ENCODE measurements at places on chromosomes 6 and 20.

GRCh38 chr6:75272145-75272840 is 12.3 kb downstream of the TMEM30A start:
- no peak for DNase-seq

DNA sequence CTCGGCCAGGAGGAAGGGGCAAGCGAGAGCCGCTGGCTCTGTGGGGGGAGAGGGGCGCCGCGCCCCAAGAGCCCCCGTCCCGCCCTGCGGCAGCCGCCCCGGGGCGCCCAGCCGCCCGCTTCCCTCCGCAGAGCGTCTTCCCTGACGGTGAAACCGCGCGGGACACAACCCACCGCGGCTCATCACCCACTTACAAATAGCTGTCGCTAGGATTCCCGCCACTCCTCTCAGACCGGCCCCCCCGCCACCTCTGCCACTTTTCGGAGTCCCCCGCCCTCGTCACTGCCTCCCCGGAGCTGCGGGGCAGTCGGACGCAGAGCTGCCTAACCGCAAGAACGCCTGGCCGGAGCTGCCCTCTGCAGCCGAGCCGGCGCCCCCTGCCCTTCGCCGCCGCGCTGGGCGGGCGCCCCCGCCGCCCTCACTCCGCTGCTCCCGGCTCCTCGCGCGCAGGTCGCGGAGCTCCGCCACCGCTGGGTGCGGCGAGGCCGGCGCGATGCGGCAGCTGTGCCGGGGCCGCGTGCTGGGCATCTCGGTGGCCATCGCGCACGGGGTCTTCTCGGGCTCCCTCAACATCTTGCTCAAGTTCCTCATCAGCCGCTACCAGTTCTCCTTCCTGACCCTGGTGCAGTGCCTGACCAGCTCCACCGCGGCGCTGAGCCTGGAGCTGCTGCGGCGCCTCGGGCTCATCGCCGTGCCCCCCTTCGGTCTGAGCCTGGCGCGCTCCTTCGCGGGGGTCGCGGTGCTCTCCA is at the start of gene SLC35D3:
Gene SLC35D3 (plus strand): TSS at position 366 of the 749 bp plus-strand sequence. CDS start 128 bp downstream, at position 494.
- DNase-seq, result no peak

GRCh38 chr20:24778585-24779031 is 170.5 kb upstream of the CST7 start:
- no peak for DNase-seq

DNA sequence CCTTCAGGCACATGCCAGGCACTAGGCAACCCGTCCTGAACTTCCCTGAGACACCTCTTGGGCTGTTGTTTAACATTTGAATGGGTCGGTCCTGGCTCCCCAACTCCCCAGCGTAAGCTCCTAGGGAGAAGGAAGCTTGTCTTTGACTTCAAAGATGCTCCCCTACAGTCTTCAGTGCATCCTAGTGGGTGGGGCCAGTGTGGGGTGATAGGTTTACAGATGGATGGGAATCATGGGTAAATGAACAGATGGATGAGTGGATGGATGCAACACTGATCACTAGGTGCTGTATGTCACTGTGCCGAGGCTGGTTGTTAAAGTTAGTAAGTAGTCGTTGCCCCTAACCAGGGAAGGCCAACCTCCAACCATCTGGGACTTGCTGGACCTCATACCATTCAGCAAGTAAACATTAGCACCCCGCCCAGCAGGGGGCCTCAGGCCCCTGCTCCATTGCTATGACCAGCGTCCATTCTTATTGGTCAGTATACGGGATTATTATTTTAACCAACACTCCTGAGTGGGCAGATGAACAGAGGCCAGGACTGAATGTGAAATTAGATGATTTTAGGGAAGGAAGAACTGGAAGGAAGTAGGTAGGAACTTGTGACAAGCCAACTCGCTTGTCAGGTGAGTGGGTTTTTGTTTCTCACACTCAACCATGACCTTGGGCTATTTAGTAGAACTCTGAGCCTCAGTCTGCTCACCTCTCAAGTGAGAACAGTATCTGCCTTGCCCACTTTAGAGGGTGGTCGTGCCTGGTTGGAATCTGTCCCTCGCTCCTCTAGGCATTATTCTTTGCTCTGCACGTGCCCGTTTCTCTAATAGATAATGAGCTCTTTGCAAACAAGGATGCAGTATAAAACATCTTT is 82.9 kb upstream of the FOXP4 start:
- no peak for DNase-seq

GRCh38 chr20:25063981-25064380 is 6.0 kb upstream of the ACSS1 start:
- DNase-seq, result no peak

DNA sequence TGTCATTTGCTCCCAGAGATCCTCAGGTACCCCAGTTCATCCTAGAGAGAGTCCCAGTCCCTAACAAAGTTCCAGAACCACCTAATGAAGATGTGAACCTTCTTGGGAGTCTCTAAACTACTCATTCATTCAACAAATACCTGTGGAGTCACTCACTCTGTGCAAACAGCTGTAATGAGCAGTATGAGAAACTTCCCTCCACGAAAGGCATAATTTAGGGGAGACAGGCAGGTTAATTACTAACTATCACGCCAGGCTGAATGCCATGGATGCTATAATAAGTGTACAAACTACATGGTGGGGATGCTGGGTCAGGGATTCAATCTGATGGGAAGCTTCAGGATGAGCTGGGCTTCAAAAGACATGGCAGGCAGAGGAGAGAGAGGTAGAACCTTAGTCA is 70.1 kb upstream of the AFDN start:
- DNase-seq, result no peak

DNA sequence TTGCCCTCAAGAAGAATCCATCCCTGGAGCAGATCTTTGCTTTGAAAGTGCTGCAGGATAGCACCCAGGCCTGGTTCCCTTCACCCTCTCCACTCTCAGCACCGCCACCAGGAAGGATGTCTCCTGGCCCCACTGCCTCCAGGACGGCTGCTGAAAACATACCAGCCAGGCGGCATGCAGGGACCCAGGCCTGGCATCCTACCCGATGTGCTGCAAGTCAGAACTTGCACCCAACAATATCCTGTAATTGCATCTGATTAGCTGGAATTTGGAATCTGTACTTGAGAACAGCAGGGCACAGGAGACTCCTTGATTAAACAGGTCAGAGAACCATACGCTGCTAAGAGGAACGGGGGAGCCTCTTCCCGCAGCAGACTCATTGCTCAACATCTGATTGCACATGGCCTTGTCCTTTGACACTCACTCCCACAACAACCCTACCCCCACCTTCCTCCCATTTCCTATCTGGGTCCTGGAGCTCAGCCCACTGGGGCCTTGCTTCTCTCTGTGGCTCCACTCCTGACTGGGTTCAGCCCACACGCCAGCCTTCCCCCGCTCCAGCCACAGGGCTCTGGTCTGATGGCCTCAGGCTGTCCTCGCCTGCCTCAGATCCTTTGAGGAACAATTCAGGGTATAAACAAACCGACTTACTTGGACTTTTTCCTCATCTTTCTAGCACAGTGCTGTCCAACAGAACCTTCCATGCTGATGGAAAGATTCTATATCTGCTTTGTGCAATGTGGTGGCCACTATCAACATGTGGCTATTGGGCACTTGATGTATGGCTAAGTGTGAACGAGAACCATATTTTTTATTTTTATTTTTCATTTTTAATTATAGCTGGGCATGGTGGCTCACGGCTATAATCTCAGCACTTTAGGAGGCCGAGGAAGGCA is 78.0 kb downstream of the FGD2 start:
- DNase-seq, result no peak

DNA sequence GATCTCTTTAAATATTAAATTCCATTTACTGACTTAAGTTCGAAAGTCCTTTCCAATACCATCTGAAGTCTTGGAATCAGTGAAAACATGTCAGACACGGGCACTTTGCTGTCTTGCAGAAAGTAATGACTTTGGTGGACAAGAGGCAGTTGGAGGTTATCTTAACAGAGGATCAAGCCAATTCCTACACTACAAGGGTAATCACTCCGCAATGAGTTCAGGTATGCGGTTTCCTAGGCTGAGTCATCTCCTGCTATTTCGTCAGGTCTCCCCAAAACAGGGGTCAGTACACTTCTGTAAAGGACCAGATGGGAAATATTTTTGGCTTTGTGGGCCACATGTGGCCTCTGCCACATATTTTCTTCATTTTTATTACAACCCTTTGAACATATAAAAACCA is 656.6 kb downstream of the KIF16B start:
- DNase-seq, result no peak

- no peak for DNase-seq
These were observed 186.6 kb downstream of the MOXD1 start for GRCh38 chr6:132214716-132215115.

- DNase-seq, result no peak
These were observed 125.7 kb upstream of the PHACTR1 start for GRCh38 chr6:12590901-12591300.
